Adipocyte (in vitro differentiated cells): ENCODE measurements at places on chromosomes 2 and 18.

DNA sequence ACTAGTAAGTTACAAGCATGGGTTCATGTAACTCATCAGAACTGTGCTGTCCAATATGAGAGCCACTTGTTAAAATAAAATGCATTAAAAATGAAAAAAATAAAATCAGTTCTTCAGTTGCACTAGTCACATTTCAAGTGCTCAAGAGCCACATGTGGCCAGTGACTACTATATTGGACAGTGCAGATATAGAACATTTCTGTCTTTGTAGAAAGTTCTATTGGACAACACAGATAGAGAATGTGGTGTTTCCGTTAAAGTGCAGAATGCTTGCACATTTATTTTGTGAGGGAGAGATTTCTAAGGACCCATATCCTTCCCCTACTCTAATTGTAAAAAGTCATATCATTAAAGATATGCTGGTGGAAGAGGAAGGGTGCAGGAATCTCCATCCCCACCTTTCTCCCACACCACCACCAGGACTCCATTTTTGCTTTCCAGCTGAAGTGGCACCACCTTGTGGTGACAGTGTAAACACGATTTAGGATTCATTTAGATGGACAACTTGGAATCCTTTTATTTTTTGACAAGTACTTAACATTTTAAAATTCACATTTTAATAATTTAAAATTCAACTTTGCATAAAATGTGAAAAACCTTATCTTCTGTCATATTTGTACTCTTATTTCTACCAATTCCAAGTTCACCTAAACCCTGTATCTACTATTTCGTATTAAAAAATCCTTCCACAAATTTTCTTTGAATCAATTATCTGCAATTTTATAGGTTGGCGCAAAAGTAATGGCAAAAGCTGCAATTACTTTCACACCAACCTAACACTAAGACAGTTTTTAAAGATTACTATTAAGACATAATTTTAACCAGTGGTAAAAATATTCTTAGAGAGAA is 9.4 kb upstream of the CD302 start:
- DNase-seq = peak; percentile 75

DNA sequence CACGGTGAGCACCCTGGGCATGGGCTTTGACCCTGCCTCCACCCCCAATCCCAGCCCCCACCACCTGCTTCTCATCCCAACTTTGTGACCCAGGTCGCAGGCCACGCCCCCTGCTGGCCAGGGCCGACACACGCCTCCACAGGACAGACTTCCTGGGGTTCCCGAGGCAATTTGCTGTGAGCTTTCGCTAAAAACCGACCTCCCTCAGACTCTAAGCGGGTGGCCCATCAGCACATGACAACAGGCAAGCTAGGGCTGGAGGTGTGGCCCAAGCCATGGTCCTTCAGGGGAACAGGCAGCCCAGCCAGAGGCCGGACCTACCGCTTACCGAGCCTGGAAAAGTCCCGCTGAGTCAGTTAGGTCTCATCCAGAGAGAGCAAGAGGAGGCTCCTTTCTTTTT is 31.9 kb downstream of the C1QL2 start:
- DNase-seq = no peak

DNA sequence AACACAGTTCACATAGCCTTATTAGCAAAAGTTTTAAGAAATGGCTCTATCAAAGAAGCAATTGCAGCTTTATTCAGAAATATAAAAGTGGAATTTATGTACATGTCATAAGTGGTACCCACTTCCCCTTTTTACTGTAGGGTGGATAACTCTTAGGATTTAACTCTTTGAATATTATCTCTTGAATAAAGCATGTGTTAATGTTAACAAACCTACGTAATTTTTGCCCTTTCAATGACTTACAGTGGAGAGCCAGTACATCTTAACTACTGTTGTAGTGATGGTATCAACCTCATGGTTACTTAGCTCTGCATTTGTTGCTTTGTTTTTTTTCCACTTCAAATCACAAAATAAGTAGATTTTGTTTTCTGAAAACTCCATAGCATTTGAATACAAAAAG is 8.8 kb downstream of the NABP1 start:
- no peak for DNase-seq

DNA sequence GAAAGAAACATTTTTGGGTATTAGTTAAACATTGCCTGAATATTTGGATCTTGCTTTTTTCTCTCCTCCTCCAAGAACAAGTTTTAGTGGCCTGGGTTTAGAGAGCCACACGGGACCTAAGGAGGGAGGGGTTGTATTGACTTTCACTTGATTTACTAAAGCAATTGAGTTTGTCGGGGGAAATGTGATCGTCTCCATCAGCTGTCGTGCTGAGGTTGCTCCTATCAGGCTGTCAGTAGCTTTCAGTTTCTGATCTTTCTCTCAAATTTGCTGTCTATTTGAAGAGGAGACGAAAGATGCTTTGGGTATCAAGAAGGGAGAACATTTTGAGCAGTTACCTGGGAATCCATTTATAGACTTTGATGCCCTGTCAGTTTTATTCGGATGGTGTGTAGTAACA is 106.0 kb downstream of the SETBP1 start:
- DNase-seq = no peak

DNA sequence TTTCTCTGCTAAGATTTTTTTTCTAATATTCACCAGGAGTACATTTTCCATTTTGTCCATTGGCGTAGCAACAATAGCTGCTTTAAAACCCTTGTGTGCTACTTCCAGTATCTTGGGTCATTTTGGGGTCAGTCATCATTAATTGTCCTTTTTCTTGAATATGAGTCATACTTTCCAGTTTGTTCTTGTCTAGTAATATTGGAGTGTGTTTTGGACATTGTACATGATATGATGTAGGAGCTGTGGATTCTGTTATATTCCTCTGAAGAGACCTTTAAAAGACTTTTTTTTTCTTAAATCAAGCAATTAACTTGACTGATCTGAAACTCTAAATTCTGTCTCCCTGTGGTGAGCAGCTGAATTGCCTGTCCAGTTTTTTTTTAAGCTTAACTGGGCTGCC is 40.8 kb downstream of the AGPS start:
- DNase-seq = no peak

DNA sequence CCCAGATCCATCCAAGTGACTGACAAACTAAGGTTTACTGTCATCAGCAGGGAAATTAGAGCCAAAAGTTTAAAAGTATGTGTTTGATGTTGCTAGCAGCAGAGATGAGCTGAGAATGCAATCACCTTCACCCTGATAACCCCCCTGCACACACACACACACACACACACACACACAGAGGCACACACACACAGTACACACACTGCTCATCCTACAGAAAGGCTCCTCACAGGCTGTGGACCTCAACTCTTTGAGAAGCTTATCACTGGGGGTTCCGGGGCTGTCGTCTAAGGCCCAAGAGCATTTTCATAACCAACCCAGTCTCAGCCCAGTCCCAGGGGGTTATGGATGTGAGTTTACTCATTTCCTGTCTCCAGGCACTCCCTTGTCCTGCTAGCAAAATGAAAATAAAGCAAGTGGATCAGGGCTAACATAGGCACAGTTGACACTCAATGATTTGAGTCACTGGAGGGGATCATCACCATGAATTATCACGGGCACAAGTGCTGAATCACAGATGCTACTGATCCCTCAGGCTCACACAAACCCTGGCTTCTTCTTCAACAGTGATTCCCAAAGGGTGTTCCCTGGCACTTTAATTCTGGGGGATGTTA is 76.6 kb downstream of the ALK start:
- DNase-seq = peak; percentile 18

- DNase-seq = no peak
These were observed 196.3 kb upstream of the TANK start for GRCh38 chr2:160963957-160964356.

- no peak for DNase-seq
These were observed 123.7 kb downstream of the TNS1 start for GRCh38 chr2:217878915-217879590.

GRCh38 chr2:1584051-1584531 is 160.2 kb downstream of the PXDN start:
- DNase-seq = no peak
